Stimulated activated CD8-positive, alpha-beta memory T cell treated with anti-CD3 and anti-CD28 coated beads, Interleukin-4, amount 100 ng/mL, for 48 hours (primary cell): ENCODE measurements at places on chromosomes 7 and 10.
A peak's percentile ranks its signal among the peaks of the same experiment; 100 is the strongest.

DNA sequence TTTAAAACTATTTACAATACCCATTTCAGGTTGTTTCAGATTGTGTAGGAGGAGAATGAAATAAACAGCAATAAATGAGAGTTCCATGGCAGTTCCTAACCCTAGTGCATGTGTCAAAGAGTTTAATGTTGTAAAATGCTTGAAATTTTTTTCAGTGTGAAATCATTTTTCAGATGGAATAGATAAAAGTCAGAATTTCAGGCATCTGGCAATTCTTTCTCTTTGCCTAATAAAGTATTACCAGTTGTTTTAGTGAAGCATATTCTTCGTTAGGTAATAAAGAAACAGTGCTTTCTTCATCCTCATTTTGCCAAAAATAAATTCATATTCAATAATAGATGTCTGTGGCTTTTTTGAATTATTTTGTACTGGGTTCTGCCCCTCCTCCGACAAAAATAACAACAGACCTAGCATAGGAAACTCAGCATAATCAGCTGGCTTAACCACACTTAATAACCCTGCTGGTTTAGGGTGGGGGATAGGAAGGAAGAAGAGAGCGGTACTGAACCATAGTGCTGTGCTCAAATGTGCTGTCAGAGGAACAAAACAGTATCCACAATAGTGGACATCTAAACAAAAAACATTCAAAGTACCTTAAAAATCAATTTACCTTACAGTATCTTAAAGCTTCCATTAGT lies 39.1 kb downstream of the MINDY3 start:
- DNase-seq, result no peak

DNA sequence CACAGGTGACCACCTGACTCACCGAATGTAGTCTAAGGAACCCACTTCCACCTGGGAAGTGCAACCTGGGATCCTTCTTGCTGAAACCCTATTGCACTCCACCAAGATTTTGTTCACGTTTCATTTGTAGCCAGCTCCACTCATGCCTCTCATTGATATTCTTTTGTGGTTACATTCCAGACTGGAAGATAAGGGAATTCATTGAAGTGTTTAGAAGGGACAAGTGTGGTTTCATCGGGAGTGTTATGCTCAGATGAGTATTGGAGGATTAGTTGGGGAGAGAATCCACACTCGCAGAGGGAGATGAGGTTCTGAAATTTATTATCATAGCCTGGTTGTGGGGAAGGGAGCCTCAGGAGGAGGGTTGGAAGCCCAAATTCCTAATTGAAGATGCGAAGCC lies 320.4 kb downstream of the KCNMA1 start:
- DNase-seq, result no peak

GRCh38 chr7:46932676-46933424 lies 649.1 kb downstream of the TNS3 start:
- DNase-seq, result no peak

DNA sequence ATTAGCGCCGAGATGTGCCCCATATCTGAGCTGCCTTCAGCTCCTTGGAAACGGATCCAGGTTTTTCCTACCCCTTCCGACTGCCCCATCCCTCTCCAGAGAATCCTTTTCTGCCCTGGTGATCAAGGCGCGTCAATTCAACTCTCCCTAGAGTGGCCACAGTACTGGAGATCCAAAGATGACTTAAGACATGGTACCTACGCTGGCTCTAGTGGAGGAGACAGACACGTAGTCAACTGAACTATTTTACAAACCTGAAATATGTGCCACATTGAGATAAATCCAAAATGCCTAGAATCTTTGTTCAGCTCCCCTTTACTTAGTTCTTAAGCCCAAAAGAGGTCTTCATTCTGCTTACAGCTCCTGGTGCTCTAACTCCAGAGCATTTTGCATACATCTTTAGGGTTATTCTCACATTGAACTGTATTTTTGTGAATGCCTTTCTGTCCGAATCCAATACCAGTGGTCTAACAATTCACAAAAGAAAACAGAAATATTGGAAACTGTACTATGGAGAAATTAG lies 444 bp upstream of the TNPO3 start:
- DNase-seq, result no peak

DNA sequence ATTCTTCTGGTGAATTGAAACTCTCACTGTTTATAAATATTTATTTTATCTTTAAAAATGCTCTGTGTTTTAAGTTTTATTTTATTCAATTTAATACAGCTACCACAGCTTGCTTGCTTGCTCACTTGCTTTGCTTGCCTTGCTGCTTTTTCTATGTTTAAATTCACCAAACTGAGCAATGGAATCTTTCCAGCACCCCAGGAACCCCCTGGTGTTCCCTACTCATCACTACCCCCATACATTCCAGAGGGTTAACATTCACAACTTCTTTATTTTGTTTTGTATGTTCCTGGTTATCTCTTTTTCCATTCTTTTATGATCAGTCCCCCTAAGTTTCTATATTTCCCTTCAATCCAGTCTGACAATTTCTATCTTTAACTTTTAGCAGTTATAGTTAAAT lies 166.5 kb upstream of the COL1A2 start:
- no peak for DNase-seq

DNA sequence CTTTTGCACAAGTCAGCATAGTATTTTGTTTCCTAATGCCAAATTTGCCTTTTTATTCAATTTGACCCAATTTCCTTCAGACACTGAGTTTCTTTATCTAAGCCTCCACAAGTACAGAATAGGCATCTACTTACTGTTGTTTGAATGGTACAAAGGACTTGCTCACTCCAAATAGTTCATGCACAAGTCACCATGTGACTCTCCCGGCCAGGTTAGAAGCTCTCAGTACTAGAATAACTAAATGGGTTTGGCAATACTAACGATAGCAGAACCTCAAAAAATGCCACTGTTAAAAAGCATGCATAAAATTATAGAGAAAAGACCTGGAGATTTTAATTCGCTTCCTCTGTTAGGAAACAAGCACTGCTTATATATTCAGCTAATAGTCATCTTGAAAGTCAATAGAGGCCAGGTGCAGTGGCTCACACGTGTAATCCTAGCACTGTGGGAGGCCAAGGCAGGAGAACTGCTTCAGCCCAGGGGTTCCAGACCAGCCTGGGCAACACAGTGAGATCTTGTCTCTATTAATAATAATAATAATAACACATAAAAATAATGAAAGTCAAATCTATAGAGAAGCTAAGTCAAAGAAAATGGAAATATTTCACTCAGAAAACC lies 335.8 kb upstream of the MBL2 start:
- no peak for DNase-seq

DNA sequence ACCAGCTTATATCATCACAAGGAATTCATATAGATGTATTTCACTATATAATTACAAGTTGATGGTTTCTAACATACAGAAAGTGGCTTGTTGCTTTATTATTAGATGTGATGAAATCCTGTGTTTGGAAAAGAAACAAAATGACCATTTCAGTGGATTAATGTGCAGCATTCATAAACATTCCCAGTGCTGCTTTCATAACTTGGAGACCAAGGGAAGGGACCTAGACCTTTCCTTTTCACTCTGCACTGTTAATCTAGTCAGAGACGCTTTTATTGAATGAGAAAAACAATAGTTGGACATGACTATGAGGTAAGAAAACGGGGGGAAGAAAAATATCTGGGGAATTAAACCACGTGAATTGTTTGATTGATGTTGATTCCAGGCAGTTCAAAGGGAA lies 160.0 kb downstream of the HDAC9 start:
- DNase-seq, result no peak

- DNase-seq, result no peak
These were observed 2.0 kb downstream of the FXYD4 start for GRCh38 chr10:43373461-43373860.

DNA sequence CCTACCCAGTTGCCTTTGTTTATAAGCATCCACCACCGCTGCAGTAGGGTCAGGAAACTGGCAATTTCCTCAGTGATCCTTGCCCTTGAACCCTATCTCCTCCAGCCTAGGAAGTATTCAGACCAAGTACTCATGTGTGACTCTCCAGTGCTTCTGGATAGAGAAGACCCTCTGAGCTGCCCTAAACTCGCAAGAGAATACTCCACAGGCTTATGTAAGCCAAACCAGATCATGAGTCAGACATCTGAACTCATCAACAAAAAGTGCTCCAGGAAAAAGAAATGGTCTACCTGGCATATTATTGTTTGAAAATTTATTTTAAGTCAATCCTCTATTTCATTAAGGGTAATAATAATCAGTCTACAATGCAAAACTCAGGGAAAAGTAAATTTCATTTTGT lies 101.3 kb downstream of the KAT6B start:
- no peak for DNase-seq

DNA sequence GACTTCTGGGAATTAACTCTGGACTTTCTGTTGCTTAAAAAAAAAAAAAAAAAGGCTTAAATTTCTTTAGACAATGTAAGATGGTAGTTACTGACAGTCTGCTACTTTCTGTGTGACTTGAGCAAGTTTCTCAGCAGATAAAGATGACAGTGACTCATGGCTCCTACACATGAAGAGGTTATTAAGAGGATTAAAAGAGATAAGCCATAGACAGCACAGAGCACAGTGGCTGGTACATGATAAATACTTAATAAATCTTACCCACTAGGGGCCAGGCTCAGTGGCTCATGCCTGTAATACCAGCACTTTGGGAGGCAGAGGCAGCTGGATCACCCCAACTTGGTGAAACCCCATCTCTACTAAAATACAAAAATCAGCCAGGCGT lies 174.8 kb downstream of the JAZF1 start:
- no peak for DNase-seq

DNA sequence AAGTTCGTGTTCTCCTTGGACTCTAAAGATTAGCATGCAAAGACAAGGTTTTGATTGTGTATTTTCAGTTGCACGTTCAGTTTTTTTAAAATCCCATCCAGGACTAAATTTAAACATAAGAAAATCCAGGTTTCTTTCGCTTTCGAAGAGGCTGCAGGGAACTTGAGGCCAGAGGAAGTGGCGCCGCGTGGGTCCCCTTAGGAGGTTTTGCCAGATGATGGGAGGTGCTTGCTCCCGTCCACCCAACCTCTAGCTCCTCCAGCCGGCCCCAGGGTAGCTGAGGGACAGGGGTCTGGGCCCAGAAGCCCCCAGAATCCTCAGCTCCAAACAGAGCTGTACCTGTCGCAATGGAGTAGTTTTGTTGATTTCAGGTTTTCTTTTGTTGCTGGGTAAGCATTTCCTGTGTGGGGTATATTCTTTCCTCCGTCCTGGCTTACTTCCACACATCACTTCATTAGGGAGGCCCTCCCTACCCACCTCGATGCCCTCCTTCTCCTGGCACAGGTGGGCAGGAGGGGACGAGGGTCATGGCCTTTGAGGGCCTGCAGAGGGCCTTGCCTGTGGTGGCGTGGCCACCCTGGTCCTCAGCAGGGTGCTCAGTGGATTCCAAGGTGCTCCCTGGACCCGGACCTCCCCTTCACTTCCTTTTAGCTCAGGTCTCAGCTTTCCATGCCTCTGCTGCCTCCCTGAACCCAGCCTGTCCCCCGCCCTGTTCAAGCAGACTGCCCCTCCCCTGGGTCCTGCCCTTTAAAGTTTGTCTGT lies 32.6 kb downstream of the LHPP start:
- no peak for DNase-seq

DNA sequence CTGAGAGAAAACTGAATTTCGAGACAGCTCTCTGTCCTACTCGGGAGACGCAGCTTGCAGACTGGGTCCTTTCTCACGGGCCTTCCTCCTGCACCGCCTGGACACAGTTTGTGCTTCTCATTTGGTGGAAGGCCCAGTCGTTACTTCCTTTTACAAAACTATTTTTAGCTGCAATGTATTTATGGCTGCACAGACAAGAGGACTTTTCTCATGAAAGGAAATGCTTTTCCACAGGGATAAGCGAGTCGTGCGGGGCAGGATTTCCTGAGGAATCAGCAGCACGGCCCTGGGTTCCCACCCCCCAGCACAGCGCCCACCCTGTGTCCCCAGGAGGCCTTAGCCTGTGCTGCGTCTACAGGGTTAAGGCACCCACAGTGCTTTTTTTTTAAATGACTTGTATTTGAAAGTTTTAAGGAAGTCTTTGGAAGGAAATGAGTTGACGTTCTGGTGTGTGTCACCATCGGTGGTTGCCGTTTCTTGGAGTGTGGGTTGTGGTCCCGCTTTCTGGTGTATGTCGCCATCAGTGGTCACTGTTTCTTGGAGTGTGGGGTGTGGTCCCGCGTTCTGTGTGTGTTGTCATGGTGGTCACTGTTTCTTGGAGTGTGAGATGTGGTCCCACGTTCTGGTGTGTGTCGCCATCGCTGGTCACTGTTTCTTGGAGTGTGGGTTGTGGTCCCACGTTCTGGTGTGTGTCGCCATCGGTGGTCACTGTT lies 50.9 kb downstream of the INPP5A start:
- peak; percentile 72 for DNase-seq

- DNase-seq, result no peak
These were observed 120.9 kb upstream of the LRRTM3 start for GRCh38 chr10:66804962-66805361.

GRCh38 chr10:43318976-43319960 lies 52.2 kb upstream of the FXYD4 start:
- DNase-seq, result no peak

DNA sequence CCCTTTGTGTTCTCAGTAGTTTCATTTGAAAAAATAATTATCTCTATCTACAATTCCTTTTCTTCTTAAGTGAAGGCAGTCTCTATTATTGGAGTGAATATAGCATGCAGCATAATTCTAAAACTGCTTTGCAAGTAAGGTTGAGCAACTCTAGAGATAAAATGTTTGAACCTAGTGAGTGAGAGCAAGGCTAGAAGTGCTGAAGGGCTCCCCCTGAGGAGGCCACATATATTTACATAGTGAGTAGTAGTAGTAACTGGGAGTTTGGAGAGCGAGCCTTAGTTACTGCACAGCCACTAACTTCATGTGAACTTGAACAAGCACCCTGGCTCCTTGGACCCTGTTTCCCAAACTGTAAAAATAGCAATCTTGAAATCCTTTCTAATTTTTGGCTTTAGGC lies 141.5 kb upstream of the DKK1 start:
- no peak for DNase-seq

- no peak for DNase-seq
These were observed 94.8 kb downstream of the NT5C2 start for GRCh38 chr10:103098240-103098639.

DNA sequence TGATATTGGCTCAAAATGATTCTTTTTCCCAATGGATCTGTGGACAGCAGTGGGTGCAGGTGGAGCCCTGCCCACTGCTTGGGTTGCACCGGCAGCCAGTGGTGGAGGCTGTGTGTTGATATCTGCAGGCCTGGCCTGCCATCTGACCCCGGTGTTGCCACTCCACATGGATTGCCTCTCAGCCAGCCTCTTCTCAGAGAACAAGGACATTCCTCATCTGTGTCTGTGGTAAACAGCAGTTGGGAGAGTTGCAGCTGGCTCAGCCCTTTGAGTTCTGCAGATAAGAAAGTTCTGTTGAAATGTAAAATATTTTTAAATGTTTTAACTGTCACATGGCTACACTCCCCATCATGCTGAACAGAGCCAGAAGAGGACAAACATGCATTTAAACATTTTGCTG lies 374.9 kb upstream of the CELF2 start:
- no peak for DNase-seq

DNA sequence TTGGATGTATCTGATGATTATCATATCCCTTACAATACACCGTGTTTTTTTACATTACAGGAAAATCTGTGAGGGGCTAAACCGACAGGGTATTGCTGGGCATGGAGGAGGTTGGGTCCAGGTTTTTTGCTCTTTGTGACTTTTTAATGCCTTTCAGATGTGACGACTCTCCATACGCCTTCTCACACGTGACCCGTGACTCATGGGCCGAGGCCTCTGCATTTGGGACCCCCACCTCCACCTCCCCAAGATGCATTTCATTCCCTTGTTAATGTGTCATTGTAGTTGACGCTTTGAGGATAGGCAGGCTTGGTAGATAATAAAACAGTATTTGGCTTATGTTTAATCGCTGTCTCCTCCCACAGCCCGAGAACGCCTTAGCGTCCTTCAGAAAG lies 95.3 kb downstream of the CUX1 start:
- DNase-seq, result no peak

- DNase-seq, result no peak
These were observed 43.9 kb downstream of the IFIT5 start for GRCh38 chr10:89458291-89458690.
